ENCODE measurements at places on chromosomes 11 and 22. TPM values are rescaled to one million over a fixed set of nuclear protein-coding genes. Genes with fewer than 3 reads are reported as not detected.

The UNC93B1 gene
- total RNA-seq: 26.6 TPM

The ATF4 gene
- 522 TPM for total RNA-seq

The LRFN4 gene
- total RNA-seq: 36.5 TPM

The OSBP2 gene
- total RNA-seq: 2.0 TPM

The OR8G1 gene
- total RNA-seq: not detected

The VWA5A gene
- 7.2 TPM for total RNA-seq

The MS4A8 gene
- not detected for total RNA-seq

The MB gene
- total RNA-seq: not detected
